ENCODE measurements at places on chromosomes 11 and 22.
A peak's percentile ranks its signal among the peaks of the same experiment; 100 is the strongest.

DNA sequence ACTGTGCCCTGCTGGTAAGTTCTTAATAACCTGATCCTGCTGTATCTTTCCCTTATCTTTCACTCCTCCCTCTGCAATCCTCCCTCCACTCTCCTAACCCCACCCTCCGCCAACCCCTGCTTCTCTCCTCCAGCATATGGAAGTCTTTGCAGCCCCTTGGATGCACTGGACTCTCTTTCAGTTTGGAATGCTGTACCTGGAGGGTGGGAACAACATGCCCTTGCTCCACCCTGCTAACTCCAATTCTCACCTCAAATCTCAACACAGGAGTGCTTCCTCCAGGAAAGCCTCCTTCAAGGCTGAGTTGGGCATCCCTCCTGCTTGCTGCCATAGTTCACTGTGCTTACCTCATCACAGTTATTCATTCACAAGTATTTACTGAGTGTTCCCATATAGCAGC, 52.8 kb upstream of the LDLRAD3 start:
- DNase-seq = no peak

DNA sequence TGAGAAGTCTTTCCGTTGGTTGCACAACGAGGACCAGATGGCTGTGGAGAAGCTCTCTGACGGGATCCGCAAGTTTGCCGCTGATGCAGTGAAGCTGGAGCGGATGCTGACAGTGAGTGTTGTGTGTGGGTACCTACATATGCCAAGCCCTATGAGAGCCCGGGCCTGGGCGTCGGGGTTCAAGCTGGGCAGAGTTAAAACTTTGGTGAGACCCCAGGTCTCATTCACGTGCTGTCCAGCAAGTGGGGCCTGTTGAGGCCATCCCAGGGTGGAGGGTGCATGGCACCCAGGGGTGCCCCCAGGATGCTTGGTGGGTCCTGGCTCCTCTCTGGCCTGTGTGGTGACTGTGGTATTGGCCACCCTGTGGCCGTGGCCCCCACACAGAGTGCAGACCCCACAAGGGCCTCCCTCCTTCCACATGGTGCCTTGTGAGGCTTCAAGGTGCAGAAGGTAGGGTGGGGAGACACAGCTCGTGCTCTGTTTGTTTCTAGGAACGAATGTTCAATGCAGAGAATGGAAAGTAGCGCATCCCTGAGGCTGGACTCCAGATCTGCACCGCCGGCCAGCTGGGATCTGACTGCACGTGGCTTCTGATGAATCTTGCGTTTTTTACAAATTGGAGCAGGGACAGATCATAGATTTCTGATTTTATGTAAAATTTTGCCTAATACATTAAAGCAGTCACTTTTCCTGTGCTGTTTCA, 12.8 kb downstream of the GATD1 start:
- DNase-seq = no peak

GRCh38 chr11:1393038-1393710, 3.4 kb downstream of the BRSK2 start:
- no peak for DNase-seq

DNA sequence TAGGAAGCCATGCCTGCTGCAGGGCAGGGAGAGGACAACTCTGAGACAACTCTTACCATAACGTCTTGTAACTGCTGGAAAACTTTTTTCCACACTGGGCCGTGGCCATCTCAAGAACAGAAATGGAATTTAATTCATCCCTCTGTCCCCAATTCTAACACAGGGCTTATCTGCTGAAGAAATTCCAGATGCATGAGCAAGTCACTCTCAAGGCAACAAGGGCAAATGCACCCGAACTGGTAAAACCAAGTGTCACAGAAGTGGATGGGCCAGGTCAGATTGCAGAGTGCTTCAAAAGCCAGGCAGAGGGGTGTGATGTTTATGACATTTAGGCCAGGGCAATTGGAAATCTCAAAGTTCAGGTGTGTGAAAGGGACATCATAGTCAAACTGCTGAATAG, 7.4 kb downstream of the SMPD1 start:
- no peak for DNase-seq

GRCh38 chr11:6563121-6563619, 40.2 kb downstream of the RRP8 start:
- no peak for DNase-seq

DNA sequence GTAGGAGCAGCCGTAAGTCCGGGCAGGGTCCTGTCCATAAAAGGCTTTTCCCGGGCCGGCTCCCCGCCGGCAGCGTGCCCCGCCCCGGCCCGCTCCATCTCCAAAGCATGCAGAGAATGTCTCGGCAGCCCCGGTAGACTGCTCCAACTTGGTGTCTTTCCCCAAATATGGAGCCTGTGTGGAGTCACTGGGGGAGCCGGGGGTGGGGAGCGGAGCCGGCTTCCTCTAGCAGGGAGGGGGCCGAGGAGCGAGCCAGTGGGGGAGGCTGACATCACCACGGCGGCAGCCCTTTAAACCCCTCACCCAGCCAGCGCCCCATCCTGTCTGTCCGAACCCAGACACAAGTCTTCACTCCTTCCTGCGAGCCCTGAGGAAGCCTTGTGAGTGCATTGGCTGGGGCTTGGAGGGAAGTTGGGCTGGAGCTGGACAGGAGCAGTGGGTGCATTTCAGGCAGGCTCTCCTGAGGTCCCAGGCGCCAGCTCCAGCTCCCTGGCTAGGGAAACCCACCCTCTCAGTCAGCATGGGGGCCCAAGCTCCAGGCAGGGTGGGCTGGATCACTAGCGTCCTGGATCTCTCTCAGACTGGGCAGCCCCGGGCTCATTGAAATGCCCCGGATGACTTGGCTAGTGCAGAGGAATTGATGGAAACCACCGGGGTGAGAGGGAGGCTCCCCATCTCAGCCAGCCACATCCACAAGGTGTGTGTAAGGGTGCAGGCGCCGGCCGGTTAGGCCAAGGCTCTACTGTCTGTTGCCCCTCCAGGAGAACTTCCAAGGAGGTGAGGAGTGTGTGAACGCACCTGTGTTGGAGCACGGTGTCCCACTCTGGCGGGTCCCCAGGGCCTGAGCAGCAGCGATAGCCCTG, at the start of gene TAGLN:
Gene TAGLN (plus strand): TSS at position 318 of the 863 bp plus-strand sequence. CDS start 3,644 bp downstream, outside the sequence.
- DNase-seq = peak; percentile 31

- no peak for DNase-seq
Observed at GRCh38 chr11:8997451-8997850, 6.3 kb downstream of the NRIP3 start.

- DNase-seq = peak; percentile 65
Observed at GRCh38 chr22:36797911-36798673, 18.7 kb downstream of the PVALB start.

GRCh38 chr11:105357764-105358163, 218.2 kb upstream of the CARD18 start:
- DNase-seq = no peak

DNA sequence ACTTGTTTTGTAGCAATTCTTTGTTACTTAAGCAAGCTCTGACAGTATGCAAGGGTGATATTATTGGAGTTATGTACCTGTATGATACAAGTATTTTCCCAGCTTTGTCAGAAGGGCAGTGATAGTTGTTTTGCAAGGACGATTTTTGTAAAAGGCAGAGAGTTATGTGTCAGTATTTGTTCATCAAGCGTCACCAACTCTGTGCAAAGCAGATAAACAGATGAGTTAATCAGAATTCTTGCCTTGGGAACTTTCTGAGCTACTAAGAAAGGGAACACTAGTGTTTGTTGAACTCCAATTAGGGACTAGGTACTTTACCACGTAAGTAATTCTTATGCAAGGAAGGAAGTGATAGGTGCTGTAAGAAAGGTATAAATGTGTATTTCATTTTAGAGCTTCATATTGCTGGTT, 1.4 kb downstream of the USP47 start:
- DNase-seq = peak; percentile 38

DNA sequence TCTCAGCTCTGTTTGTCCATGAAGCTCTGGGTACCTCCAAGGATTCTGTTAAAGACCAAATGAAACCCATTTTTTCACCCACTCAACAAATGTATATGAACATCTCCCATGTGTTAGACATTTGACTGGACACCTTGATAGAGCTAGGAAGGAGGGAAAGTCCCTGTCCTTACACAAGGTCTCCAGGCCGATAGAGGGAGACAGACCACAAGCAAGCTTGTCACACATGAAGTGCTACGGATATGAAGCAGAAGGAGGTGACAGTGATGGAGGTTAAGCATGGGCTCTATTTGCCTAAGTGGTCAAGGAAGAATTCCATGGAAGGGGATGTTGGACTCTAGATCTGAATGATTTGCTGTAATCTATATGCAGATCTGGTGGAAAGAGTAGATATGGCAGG, 138.5 kb downstream of the MYO18B start:
- DNase-seq = no peak

GRCh38 chr11:37504060-37504611, 906.1 kb upstream of the RAG2 start:
- peak; percentile 37 for DNase-seq

DNA sequence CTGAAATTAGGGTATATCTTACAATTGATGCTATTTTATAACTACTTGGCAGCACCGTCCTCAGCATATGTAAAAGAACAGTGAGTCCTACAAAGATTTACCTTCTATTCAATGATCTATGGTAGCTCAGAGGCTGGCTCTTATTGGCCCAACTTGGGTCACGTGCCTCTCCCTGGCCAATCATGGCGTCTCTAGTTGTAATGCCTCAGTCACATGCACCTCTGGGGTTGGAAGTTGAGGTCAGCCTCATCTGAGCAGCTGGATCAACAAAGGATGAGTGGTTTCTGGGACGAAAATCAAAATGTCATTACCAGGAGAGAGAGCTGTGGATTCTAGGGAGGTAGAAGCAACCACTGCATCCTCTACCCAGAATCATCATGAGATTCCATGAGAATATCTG, 22.9 kb upstream of the ASPHD2 start:
- DNase-seq = no peak

- DNase-seq = peak; percentile 50
Observed at GRCh38 chr11:33868647-33869461, 23.0 kb downstream of the LMO2 start.

- no peak for DNase-seq
Observed at GRCh38 chr11:37134637-37135036, 536.6 kb upstream of the RAG2 start.

- DNase-seq = no peak
Observed at GRCh38 chr22:37500745-37501609, 14.8 kb upstream of the MFNG start.

DNA sequence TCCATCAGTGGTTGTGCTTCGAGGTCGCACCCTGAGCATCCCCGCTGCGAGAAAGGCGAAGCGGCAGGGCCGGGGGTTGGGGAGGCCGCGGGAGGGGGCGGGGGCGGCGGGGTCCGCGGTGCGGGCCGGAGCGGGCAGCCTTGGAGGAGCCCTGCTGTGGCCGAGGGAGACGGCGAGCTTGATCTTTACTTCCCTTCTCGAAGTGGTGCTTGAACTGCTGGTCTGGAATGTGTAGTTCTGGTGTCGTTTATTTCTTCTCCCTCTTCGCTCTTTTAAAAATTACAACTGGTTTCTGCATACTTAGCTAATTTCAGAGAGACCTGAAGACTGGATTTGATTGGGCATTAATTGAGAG, 1.1 kb downstream of the APLP2 start:
- no peak for DNase-seq

- DNase-seq = no peak
Observed at GRCh38 chr11:17132654-17133053, 55.2 kb upstream of the RPS13 start.

DNA sequence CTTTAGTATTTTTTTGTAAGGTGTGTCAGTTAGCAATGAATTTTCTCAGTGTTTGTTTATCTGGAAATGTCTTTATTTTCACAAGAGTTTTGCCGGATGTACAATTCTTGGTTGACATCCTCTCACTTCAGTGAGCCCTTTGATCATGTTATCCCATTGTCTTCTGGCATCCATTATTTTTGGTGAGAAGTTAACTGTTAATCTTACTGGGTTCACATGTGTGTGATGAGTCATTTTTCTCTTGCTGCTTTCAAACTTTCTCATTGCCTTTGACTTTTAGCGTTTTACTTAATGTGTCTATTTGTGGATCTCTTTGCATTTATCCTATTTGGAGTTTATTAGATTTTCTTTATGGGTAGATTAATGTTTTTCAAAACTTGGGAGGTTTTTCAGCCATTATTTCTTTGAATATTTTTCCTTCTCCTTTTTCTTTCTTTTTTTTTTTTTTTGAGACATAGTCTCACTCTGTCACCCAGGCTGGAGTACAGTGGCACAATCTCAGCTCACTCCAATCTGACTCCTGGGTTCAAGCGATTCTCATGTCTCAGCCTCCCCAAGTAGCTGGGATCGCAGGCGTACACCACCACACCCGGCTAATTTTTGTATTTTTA, 100.5 kb upstream of the RRM1 start:
- no peak for DNase-seq

DNA sequence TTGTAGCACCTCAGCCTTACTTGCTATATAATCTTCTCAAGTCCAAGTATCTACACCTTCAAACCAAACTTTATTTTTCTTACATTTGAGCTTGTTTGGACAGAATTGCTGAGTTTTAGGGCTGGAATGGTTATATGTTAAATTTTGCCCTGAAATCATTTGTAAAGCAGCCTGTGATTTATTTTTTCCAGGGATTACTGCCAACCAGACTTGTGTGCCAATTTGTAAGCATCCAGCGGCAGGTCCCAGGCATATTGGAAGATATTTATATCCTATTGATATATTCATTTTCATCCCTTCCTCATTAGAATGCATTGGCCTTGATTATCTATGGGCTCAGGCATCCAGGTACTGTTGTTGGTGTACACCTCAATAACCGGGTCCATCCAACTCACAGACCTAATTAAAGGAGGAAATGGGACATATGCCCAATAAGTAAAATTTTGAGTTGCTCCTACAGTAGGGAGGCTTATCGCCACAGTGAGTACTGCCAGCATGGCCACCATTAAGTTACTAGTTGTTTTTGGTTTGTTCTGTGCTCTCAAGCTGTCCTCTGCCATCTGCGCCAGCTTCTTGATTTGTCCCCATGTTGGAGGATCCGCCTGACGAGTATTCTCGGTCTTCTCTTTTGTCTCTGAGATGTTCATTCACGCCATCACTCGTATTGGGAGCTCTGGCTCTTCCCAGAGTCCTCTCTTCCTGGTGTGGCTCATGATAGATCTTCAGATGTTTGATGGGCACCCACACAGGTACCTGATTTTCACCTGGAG, 9.8 kb upstream of the DNAJB13 start:
- no peak for DNase-seq

GRCh38 chr11:106344394-106344793, 266.9 kb downstream of the AASDHPPT start:
- no peak for DNase-seq

- DNase-seq = peak; percentile 64
Observed at GRCh38 chr11:118872403-118872821, 11.3 kb upstream of the CXCR5 start.

- DNase-seq = no peak
Observed at GRCh38 chr11:63369165-63369970, at the start of gene SLC22A9. SLC22A9 (plus strand) TSS chr11:63369785; CDS start chr11:63370057, 272 bp downstream.

GRCh38 chr11:15800111-15800800, 556.1 kb downstream of the SOX6 start:
- DNase-seq = no peak

DNA sequence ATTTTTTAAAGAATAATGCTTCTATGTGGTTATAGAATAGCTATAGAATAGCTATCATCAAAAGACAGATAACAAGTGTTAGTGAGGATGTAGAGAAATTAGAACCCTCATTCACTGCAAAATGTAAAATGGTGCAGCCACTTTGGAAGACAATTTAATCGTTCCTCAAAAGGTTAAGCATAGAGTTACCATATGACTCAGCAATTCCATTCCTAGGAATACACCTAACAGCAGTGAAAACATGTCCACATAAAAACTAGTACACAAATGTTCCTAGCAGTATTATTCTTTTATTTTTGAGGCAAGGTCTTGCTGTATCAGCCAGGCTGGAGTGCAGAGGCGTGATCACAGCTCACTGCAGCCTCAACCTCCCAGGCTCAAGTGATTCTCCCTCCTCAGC, 34.0 kb downstream of the RTL6 start:
- DNase-seq = no peak

GRCh38 chr11:67472882-67473281, 3.8 kb upstream of the TMEM134 start:
- no peak for DNase-seq

- DNase-seq = no peak
Observed at GRCh38 chr11:59918480-59918879, 19.8 kb upstream of the OOSP1 start.

Measured in GM13976 (cell line).